ENCODE measurements at places on chromosomes 12 and 14.

DNA sequence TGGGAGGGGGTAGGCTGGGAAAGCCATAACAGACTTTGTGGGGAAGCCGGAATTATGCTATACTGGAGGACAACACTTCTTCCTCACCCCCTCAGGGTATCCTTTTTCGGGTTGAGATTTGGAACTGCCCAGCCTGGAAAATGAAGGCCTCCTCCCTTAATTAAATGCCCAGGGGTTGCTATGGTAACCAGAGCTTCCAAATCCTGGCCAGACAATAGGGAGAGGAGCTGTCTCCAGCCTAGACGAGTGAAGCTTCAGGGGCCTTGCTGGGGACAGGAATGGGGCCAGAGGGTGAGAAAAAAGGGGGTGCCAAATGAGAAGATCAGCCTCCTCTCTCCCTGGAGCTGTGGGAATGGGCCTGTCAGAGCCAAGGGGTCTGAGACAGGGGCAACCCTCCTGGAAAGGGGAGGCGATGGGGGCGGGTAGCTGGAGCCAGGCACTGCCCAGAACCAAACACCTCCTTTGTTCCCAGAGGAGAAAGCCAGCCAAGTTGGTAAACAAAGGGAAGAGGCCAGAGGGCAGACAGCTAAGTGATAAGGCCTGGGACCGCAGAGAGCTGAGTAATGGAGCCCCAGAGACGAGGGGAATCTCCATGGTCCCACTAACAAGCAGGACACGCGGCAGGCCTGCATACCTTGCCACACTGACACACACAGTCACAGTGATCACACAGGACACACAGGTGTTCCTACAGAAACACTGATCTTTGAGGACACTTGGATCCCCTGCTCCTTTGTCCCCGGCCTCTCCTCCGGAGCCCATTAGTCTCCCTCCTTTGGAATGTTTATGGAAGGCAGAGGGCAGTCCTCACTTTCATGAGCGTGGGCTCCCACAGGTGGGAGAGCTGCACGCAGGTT lies 17.9 kb upstream of the RND1 start:
- DNase-seq, result no peak

- DNase-seq, result no peak
Measured at GRCh38 chr14:79318371-79318770, 892.9 kb downstream of the DIO2 start.

- no peak for DNase-seq
Measured at GRCh38 chr12:116562090-116562489, 2.9 kb downstream of the MAP1LC3B2 start.

DNA sequence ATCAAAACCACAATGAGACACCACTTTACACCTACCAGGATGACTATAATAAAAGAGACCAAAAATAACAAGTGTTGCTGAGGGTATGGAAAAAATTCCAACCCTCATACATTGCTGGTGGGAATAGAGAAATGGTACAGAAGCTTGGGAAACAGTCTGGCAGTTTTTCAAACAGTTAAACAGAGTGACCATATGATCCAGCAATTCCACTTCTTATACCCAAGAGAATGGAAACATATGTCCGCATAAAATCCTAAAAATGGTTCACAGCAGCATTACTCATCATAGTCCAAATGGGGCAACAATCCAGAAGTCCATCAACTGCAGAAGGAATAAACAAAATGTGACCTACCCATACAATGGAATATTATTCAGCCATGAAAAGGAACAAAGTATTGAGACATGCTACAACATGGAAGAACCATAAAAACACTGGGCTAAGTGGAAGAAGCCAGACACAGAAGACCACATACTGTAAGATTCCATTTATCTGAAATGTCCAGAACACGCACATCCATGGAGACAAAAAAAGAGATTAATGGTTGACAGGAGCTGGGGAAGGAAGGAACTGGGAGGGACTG lies 44.5 kb downstream of the CHGA start:
- DNase-seq, result peak; percentile 64

- DNase-seq, result peak; percentile 69
Measured at GRCh38 chr14:54209511-54210250, 187.1 kb upstream of the CDKN3 start.

GRCh38 chr12:62802984-62803383 lies 132.0 kb downstream of the PPM1H start:
- DNase-seq, result peak; percentile 27

DNA sequence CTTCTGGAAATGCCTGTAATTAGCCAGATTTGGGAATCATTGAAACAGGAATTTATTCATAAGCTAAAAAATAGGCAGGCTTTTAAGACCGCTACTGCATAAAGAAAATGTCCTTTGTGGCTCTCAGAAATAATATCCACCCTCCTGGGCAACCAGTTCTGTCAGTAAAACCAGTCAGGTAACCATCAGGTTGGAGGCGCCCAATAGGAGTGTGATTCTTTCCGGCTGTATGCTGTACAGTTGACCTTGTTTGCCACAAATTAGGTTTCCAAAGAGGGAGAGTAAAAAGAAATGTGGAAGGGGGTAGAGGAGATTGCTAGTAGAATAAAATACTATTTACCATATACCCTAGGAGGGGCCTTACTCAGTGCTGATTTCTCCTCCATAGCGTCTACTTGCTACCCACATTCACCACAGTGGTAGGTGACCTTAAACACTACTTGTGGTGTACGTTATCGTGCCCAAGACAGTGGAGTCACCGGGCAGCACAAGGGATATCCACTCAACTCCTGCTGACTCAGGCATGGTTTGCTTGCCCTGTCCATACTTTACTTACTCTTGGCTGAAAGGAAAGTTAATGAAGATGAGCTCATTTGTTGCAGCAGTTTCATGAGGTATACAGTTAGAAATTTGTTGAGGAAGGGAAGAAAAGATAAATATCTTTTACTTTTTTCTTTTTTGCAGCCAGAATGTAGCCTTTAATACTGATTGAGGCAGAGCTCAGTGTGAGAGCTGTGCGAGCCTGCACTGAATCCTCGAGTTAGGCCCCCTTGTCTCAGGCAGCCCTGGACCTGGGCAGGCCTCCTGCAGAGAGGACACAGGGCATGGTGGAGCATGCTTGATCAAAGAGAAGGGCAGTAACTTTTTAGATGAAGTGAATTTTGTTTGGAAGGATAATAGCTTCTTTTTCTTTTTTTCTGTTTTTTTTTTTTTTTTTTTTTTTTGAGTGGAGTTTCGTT lies 76.7 kb downstream of the DIP2B start:
- DNase-seq, result peak; percentile 43

- DNase-seq, result no peak
Measured at GRCh38 chr14:91253795-91254323, 9.4 kb upstream of the GPR68 start.

DNA sequence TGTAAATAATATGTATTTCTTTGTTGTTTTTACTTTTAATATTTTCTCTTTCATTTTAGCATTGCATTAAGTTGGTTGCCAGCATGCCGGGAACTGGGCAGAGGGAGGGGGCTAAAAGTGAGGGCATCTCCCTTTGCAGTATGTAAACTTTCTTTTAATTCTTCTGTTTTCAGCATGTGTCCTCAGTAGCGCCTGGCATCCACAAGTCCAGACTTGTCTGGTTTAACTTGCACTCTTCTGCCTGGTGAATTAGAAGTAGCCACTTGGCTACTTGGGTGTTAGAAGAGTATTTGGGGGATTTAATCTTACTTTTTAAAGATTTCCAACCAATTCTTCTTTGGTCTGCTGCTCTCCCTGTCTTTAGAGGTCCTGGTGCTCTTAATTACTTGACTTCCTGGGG lies 117.2 kb upstream of the SCAF11 start:
- DNase-seq, result no peak

DNA sequence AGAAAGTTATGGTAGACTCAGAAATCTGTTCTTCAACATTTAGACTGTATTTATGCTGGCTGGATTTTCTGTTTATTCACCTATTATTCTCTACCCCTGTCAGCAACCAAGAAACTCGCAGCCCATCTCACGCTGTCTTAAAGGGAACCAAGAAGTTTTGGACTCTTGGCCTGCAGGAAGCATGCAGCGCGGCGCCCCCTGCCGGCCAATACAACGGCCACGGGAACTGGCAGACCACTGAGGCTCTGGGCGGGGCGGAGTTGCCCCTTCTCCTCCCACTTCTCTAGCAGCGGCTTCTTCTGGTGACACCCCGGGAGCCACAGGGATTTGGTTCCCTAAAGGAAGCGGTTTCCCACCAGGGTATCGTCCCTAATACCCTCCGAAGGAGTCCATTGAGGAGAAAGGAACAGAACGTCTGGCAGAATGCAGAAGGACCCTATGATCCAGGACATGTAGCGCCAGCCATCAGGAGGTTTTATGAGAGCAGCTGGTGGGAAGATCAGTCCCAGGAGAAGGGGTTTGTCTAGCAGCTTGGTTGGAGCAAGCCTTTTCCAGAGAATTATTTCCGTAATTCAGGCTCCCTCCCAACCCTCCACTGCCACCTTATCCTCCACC lies 21.0 kb upstream of the RNASE2 start:
- DNase-seq, result no peak

DNA sequence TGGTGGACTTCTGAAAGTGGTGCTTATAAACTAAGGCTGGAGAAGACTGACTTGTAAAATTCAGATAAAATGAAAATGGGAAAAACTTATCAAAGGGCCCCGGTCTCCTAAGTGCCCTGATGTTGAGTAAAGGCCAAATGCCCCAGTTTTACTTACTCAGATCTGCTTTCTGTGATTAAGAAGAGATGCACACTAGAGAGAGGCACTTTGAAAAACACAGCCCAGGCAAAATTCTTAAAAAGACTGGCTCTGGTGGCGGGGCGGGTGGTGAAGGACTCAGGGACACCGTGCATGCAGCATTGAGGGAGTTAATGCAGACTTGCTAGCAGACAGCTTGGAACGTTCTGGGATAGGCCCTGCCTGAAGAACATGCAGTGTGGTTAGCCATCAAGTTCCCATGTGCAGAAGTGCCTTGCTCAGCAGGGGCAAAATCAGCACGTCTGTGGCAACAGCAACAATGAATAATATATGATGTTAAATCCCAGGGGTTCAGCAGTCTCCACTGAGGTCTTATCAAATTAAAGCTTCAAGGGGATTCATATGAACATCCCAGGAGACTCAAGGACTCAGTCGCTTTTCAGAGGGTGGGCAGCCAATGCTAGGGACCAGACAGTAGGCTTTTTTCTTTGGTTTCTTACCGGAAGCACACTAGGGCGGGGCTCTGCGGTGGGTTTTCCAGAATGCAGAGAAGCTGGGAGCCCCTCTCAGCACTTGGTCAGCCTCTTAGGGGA lies 105.0 kb downstream of the DAD1 start:
- DNase-seq, result peak; percentile 52
